ENCODE measurements at places on chromosomes 3 and 15.

- peak; percentile 87 for DNase-seq
Measured at GRCh38 chr15:63858881-63859280, 25.1 kb upstream of the HERC1 start.

DNA sequence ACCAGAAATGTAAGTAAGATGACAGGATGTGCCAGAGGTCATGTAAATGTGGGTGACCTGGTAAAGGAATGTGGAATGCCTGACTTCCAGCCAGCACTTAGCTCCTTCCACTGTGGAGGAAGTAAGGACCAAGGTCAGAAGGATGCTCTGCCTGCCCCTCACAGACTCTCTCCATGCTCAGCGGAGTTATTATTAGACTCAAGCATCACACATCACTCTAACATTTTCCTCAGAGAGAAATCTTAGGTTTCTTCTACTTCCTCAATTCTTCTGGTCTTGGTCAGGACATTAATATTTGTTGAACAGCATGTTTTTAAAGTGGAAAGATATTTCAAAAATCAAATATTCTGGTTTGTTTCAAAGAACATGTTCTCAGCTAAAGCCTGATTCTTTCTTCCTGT is 231.4 kb upstream of the WNT5A start:
- no peak for DNase-seq

- DNase-seq = no peak
Measured at GRCh38 chr3:134483195-134483900, 2.4 kb downstream of the ANAPC13 start.

GRCh38 chr3:128076483-128077201 is 24.4 kb downstream of the SEC61A1 start:
- no peak for DNase-seq

DNA sequence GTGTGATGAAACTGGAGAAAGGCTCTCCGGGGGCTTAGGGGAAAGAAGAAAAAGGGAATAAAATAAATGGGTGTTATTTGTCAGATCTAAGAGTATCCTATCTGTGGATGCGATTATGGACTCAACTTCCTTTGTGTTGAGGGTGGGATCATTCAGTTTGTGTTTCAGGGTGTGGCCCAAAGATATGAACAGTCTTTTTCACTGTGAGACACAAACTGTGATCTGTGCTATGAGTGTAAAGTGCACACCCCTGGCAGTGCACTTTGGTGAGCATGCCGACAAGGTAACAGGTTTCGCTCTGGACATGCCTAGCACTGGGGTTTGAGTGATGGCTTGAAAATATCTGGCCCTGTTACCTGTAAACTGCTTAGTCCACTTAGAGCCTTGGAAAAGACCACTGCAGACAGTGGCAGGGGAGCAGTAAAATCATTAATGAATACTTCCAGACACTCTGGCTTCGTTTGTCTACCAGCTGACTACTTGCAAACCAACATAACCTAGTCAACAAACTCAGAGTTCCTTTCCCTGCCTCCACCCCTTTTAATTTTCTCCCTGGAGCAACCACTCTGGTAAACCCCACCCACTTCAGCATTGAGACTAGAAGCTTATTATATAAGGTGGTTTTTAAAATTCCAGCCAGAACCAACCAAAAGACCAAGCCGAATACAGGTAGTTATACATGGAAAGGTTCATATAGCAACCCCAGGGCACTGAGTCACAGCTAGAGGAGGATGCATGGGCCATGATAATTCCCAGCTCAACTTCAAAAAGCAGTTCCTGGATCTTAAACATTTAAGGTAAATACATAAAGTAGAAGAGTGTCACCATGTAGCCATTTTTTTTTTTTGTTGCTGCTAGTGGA is 55.1 kb downstream of the TAMM41 start:
- DNase-seq = no peak

DNA sequence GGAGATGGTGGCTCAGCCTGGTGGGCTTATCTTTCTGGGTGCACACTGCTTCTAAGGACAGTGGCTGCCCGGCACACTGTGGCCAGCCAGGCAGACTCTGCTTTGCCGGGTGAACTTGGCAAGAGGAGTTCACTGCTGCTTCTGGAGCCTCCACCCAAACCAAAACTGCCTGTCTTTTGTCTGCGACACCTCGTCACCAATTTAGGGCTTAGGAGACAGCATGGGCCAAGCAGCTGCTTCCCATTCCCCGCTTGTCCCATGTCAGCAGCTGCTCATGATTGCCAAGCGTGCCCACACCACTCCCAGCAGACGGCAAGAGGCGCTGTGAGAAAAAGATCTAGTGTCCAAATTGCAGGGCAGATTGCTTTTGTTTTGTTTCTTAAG is 57.3 kb downstream of the LSM3 start:
- DNase-seq = no peak

- DNase-seq = no peak
Measured at GRCh38 chr15:57921371-57921770, 144.1 kb downstream of the ALDH1A2 start.

GRCh38 chr15:81852411-81853149 is 193.2 kb downstream of the MEX3B start:
- DNase-seq = no peak

GRCh38 chr3:128052595-128053351 is 536 bp downstream of the SEC61A1 start:
- no peak for DNase-seq

GRCh38 chr15:51366920-51367319 is 25.5 kb downstream of the GLDN start:
- no peak for DNase-seq

All from mesendoderm (in vitro differentiated cells).